Activated T-helper 1 cell treated with Interleukin-2 at 50 U/mL for 16 hours (primary cell): ENCODE measurements at places on chromosomes 7 and 10.

DNA sequence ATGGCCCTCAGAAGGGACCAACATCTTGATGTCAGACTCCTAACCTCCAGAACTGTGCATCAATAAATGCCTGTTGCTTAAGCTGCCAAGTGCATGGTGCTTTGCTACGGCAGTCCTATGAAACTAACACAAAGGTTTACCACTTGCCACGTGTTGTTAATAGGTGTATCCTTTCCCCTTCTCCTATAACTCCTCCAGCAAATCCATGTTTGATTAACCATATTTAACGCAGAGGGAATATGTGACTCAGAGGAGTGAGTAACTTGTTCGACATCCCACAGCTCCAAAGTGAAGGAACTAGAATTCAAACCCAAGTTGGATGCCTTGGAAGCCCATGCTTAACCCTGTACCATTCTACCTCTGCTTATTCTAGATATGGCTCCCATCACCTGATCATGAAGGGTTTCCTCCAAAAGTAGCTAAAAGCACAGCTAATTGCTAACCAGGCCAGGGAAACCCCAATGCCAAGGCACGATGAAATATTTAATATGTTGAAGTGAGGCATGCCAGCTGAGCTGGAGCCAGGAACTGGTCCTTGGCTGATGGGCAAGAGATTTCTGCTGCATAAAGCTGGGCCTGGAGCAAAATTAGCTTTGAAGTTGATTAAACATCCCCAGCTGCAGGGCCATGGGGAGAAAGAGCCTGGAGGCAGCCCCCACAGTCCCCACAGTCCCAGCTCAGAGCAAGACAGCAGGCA lies 131.9 kb downstream of the C10orf90 start:
- no peak for DNase-seq

GRCh38 chr10:109993551-109994330 lies 14.0 kb upstream of the ADD3 start:
- DNase-seq = no peak

GRCh38 chr10:132723330-132723970 lies 62.5 kb downstream of the NKX6-2 start:
- no peak for DNase-seq

- no peak for DNase-seq
Measured at GRCh38 chr10:47036771-47037170, 125.5 kb downstream of the PTPN20 start.

- no peak for DNase-seq
Measured at GRCh38 chr10:6514844-6515780, 65.0 kb downstream of the PRKCQ start.

GRCh38 chr10:8272794-8273425 lies 218.4 kb downstream of the GATA3 start:
- no peak for DNase-seq

- no peak for DNase-seq
Measured at GRCh38 chr10:75663947-75664664, 232.7 kb downstream of the LRMDA start.

GRCh38 chr7:139362302-139362701 lies 2.6 kb downstream of the LUC7L2 start:
- DNase-seq = no peak

DNA sequence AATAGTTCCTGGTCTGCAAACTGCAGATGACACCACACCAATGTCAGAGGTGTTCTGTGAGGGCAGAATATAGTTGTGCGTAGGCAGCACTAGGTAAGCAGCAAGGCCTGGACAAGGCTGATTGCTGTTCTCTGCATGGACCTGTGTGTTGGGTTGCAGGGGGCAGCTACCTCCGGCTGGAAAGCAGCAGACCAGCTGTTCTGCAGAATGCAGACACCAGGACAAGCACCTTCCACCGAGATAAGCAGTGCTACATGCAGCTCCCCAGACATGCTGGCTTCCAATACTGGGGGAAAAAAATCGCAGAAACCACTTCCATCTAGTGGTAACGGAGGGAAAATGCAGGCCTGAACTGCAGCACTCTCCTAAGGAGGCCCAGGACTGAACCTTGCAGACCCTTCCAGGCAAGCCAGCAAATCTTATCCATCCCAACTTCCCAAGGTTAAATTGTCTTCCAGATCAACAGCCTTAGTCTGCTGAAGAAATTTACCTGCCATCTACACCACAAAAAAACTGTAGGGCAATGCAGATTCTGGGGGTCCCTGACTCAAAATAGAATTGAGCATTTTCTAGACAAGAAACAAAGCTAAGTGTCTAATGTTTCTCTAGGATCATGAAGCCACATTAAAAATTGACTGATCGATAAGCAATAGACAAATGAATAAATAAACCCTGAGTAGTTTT lies 50.5 kb upstream of the COBL start:
- no peak for DNase-seq
